GM12892 (cell line): ENCODE measurements at places on chromosomes 3 and 15.

- no peak for DNase-seq
These were observed 4.8 kb upstream of the BCL6 start for GRCh38 chr3:187750006-187750512.

DNA sequence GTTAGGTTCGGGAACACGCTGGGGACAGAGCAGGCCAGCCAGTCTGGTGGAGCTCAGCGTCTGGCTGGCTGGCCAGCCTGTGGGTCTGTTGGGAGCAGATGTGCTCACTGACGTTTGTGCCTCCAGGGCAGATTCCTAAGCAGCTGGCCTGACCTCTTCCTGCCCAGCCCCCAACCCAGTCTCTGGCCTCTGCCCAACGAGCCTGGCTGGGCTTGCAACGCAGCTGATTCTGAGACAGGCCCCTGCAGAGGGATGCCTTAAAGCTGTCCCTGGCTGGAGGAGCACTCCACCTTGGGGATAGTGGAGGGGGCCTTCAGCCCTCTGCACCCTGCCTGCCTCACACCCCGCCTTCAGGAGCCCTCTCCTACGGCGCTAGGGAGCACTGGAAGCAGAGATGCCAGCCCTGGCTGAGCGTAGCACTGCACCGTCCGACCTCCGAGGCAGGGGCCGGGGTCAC lies 46.0 kb downstream of the KLF13 start:
- no peak for DNase-seq

DNA sequence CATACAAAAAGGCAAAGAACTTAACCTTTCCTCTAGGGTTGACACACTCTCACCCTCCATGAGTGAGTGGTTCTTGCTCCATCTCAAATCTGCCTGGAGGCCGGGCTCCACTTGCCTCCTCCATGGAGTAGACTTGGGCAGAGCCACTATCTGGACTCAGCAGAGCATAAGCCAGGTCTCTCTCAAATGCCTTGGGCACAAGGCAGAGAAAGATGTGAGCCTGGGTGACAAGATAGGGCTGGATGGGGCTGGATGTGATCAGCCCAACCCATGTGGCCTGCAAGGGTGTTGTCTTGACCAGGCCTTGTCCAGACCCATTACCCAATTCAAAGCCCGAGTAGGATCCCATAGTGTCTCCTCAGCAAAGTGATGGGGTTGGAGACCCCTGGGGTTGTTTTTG lies 4.2 kb upstream of the RPL29 start:
- no peak for DNase-seq

DNA sequence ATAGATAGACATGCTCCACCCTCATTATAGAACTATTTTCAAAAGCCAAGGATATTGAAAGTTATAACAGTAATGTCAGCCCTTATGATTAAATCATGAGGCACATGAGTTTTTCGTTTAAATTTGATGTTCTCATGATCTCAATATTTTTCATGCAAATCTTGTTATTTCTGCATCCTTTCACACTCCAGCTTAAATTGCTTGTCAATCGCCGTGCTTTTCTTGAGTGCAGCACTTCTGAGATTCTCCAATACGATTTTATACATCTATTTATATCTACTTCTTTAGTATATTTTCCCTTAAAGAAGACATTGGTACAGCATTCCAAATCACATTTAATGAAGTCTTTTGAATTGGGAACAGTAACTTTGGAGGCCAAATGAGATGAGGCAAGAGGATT lies 171.2 kb upstream of the GBE1 start:
- no peak for DNase-seq

GRCh38 chr3:148998715-148999423 lies 7.5 kb downstream of the GYG1 start:
- no peak for DNase-seq

DNA sequence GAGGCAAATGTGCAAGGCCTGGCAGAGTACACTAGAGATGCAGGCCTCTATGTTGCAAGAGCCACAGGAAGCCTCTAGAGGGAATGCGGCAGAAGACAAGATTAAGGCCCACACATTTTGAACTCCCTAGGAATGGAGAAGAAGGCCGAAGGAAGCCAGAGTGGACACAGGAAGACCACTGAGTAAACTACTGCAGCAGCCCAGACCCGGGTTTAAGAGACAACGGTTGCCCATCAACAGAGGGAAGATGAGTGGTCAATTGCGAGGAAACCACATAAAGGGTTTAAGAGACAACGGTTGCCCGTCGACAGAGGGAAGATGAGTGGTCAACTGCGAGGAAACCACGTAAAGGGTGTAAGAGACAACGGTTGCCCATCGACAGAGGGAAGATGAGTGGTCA lies 14.6 kb downstream of the CHSY1 start:
- DNase-seq, result no peak

GRCh38 chr3:33218446-33219174 lies at the start of gene SUSD5:
SUSD5 (minus strand) TSS chr3:33218810; CDS start chr3:33218797, 13 bp downstream.
- peak; percentile 10 for DNase-seq

- DNase-seq, result no peak
These were observed 11.9 kb downstream of the RAB27A start for GRCh38 chr15:55277715-55278114.

DNA sequence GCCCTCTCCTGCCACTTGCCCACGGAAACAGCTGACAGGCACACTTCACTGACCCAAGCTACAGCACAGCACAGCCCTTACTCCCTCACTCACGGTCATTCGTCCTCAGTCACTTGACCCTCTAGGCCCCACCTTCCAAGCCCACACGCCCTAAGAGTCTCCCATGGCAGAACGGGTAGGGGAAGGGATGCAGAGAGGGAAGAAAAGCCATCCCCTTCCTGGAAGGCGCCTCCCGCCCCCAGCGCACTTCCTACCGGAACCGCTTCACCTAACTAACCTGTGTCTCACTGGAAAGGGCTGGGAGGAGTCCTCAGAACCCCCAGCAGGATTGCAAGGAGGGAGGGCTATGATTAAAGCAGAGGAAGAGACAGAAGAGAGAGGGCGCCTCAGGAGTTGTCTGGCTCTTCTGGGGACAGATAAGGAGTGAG lies 22.9 kb downstream of the EPHB3 start:
- DNase-seq, result no peak

- DNase-seq, result no peak
These were observed 124.6 kb downstream of the TMEM108 start for GRCh38 chr3:133162670-133163305.

- DNase-seq, result no peak
These were observed 150.8 kb upstream of the BHLHE40 start for GRCh38 chr3:4828279-4829030.

GRCh38 chr3:122067588-122068240 lies 12.6 kb downstream of the CD86 start:
- no peak for DNase-seq

- peak; percentile 28 for DNase-seq
These were observed 54.4 kb downstream of the LRRK1 start for GRCh38 chr15:100973351-100974111.

DNA sequence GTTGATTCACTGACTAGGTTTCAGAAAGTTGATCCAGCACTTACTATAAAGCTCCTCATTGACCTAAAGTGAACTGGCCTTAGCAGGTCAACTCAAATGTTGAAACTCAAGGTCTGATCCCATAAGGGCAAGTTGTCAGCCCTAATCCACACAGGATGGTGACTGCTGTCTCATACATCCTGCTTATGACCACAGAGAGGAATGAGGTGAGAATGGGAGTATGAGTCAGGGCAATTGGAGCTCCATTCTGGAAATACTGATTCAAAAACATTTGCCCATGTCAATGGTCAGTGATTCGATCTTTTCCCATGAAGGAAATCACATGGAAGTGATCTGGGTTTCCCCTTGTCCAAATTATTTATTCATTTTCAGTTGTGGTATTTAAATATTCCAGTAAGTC lies 78.7 kb downstream of the ZNF385D start:
- no peak for DNase-seq

DNA sequence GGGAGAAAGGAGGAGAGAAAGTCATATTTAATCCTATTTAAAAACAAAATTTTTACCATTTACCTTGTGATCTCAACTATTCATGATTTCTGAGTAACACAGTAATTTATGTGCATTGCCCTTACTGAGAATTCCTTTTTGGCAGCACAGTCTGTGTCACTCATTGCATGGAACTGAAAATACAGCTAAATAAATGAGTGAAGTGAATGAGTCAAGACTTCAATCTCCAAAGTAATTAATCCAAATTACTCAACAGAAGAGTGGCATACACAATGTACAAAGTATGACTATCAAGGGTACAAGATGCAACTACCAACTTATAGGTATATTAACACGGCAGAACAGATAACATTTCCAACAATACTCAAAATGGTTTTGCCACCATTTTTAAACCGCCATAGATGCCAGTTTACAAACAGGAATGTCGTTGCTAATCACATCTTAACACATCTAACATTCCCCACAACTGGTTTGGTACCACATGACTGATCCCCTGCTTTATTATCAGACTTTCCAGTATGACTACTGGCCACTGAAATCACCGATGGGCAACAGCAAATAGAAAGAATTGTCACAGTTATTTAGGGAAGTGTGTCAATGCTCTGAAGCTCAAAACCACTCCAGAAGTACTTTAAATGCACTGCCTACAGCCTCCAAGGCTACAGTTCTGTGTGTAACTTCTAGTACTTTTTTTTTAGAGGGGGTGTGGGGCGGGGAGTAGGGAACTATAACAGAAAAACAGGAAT lies 410.4 kb downstream of the SHQ1 start:
- no peak for DNase-seq

- DNase-seq, result no peak
These were observed 18.5 kb downstream of the IGF1R start for GRCh38 chr15:98666841-98667240.

DNA sequence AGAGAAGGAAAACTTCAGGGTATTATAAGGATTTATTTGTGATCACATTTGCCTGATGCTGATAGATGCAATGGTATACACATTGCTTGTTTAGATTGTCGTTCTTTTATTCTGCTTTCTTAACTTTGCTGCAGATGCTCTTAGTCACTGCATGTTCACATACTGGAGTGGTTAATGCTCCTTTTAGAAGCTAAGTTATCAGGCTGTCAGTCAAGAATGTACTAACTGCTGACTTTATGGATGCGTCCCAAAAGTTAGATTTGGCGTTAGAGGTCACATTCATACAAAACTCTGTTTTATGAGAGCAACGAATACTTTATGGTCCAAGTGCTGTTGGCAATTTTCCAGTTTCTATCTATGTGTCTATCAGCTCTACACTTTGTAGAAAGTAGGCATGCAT lies 160.7 kb downstream of the BBX start:
- no peak for DNase-seq

- no peak for DNase-seq
These were observed 250.8 kb upstream of the CBLB start for GRCh38 chr3:106119614-106120082.

- DNase-seq, result no peak
These were observed 11.3 kb downstream of the CYP19A1 start for GRCh38 chr15:51327081-51327480.
